Hepatocyte (in vitro differentiated cells): ENCODE measurements at places on chromosomes 1 and 21. TPM values are rescaled to one million over a fixed set of nuclear protein-coding genes. Genes with fewer than 3 reads are reported as not detected.

Gene FOXO6
- 4.2 and 5.0 TPM in 2 replicates for polyA plus RNA-seq

Gene ARTN
- polyA plus RNA-seq = 2.1 and 3.2 TPM in 2 replicates

DNA sequence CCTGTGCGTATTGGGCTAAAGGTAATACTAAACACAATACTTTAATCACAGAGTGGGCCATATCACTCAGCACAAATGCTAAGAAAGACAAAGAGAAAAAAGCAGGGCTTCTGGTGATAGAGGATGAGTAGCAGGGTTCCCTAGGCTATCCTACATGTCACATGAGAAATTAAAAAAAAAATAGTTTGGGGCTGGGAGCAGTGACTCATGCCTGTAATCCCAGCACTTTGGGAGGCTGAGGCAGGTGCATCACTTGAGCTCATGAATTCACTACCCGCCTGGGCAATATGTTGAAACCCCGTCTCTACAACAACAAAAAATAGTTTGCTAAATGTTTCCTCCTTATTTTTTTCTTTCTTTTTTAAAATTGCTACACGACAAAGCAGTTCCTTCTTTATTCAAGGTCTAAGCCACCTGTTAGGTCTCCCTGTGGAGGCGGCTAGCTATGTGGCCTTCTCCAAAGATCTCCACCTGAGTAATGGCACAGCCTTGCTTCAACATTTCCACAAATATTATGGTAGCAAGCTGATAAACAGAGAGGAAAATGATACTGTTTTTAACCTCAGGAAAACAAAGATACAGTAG lies 1.5 kb downstream of the ENSA start:
- DNase-seq = no peak
- H3K4me1 ChIP-seq = peaks cover 10% of the 10 kb centered on the region
- H3K36me3 ChIP-seq = peaks cover 3% of the 10 kb centered on the region
- H3K27ac ChIP-seq = peak overlapping the region; percentile 95
- no peaks in the 10 kb centered on the region for H3K27me3 ChIP-seq

Gene GPR25
- not detected in 2 replicates for polyA plus RNA-seq

GRCh38 chr1:72015006-72015405 lies 267.3 kb downstream of the NEGR1 start:
- no peaks in the 10 kb centered on the region for H3K36me3 ChIP-seq
- no peak overlapping the region for H3K4me3 ChIP-seq
- H3K27ac ChIP-seq = no peak overlapping the region
- H3K4me1 ChIP-seq = no peaks in the 10 kb centered on the region

GRCh38 chr1:172283766-172284165 lies 136.7 kb upstream of the C1orf105 start:
- H3K4me3 ChIP-seq = no peak overlapping the region
- H3K4me1 ChIP-seq = peaks cover 4% of the 10 kb centered on the region
- no peak overlapping the region for H3K27ac ChIP-seq
- no peaks in the 10 kb centered on the region for H3K27me3 ChIP-seq
- DNase-seq = no peak

Gene GSTM2
- 91.4 and 106 TPM in 2 replicates for polyA plus RNA-seq

DNA sequence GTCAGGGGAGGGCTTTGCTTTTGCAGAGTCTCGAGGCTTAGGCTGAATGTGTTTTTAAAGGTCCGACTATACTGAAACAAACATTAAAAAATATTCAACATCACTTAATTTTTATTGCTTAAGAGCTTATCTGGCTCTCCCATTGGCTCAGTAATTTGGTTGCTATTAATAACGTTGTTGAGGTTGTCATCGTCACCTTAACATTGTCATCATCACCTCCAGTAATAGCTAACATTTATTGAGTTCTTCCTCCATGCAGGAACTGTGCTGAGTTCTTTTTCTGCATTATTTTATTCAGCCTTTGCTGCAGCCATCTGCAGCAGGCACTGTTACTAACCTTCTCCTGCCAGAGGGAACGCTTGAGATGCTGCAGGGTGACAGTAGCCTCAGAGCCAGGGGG lies 40.1 kb downstream of the ADARB1 start:
- no peaks in the 10 kb centered on the region for H3K27me3 ChIP-seq
- no peaks in the 10 kb centered on the region for H3K36me3 ChIP-seq
- no peak for DNase-seq
- H3K27ac ChIP-seq = no peak overlapping the region
- H3K4me3 ChIP-seq = no peak overlapping the region

- no peaks in the 10 kb centered on the region for H3K4me1 ChIP-seq
- H3K27me3 ChIP-seq = no peaks in the 10 kb centered on the region
- no peaks in the 10 kb centered on the region for H3K36me3 ChIP-seq
- no peak overlapping the region for H3K27ac ChIP-seq
- no peak overlapping the region for H3K4me3 ChIP-seq
These were observed 1528.0 kb downstream of the BRINP3 start for GRCh38 chr1:188949701-188950100.

DNA sequence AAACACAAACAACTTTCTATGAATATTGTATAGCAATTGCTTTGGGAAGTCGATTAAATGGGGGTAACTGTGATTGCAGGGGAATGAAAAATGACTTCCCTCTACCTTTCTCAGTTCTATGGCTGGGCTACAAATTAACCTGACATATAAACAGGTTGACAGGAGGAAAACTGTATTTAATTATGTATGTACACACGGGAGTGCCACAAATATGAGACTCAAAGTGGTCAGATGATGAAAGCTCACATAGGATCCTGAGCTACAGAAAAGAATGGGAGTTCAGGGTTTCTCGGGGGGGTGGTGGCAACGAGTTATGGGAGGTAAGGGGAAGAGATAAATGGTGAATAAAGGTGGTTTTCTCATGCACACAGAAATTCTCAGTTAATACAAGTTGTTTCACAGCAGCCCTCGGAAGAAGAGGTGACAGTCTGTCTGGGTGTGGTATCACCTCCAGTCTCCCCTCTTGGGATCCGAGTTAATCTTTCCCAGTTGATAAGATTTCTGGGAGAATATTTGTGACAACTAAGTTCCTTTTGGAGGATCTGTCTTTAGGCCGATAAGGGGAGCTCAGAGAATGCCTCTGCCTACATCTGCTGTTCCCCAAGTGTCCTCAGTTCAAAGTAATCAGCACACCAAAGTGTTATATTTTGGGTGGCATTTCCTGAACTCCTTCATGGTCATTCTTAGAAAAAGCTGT lies 26.3 kb downstream of the GADD45A start:
- peak overlapping the region; percentile 65 for H3K27ac ChIP-seq
- peaks cover 38% of the 10 kb centered on the region for H3K4me1 ChIP-seq
- no peak for DNase-seq
- no peak overlapping the region for H3K4me3 ChIP-seq

Gene NUCKS1
- polyA plus RNA-seq = 24.7 and 28.4 TPM in 2 replicates

DNA sequence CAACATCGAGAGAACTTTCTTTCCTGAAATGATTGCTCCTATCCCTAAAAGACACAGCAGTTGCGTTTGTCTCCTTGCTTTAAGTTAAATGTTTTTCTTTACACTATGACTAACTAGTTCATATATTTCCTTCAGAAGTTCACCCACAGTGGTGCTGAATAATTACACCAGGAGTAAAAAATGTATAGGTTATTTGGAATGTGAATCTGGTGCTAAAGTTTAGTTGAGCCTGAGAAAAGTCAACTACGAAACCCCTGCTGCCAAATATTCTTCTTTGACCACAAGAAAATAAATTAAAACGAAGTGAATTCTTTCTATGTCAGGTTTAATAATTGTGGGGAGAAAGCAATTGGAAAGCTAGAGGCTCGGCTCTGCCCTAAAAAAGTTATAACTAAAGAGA lies 52.8 kb downstream of the C4BPA start:
- H3K36me3 ChIP-seq = no peaks in the 10 kb centered on the region
- no peaks in the 10 kb centered on the region for H3K27me3 ChIP-seq
- no peaks in the 10 kb centered on the region for H3K4me1 ChIP-seq
- no peak overlapping the region for H3K27ac ChIP-seq

- no peak for DNase-seq
- H3K4me3 ChIP-seq = no peak overlapping the region
- no peaks in the 10 kb centered on the region for H3K36me3 ChIP-seq
- no peaks in the 10 kb centered on the region for H3K4me1 ChIP-seq
- no peaks in the 10 kb centered on the region for H3K27me3 ChIP-seq
These were observed 185.6 kb upstream of the NRIP1 start for GRCh38 chr21:15250384-15250783.

DNA sequence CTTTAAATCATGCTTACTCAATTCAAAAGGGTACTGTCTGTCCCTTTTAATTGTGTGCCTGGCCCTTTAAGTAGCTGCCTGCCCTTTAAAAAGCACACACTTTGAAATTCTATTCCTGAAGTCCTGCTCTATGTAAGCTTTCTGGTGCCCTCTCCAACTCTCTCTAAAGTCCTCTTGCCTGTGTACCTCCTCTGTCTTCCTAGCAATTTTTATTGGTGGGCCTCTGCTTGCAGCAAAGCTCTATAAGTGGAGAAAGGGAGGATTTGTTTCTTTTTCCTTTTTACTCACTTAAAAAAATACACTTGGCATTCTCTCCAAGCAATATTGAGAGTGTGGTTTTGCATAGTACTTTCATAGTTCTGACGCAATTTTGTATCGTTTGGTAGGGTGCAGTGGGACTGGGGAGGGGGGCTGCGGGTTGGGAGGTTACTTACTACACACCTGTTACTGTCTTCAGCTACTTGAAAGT lies 135.4 kb downstream of the LMO4 start:
- H3K36me3 ChIP-seq = no peaks in the 10 kb centered on the region
- H3K4me3 ChIP-seq = no peak overlapping the region
- no peak for DNase-seq
- no peaks in the 10 kb centered on the region for H3K4me1 ChIP-seq

DNA sequence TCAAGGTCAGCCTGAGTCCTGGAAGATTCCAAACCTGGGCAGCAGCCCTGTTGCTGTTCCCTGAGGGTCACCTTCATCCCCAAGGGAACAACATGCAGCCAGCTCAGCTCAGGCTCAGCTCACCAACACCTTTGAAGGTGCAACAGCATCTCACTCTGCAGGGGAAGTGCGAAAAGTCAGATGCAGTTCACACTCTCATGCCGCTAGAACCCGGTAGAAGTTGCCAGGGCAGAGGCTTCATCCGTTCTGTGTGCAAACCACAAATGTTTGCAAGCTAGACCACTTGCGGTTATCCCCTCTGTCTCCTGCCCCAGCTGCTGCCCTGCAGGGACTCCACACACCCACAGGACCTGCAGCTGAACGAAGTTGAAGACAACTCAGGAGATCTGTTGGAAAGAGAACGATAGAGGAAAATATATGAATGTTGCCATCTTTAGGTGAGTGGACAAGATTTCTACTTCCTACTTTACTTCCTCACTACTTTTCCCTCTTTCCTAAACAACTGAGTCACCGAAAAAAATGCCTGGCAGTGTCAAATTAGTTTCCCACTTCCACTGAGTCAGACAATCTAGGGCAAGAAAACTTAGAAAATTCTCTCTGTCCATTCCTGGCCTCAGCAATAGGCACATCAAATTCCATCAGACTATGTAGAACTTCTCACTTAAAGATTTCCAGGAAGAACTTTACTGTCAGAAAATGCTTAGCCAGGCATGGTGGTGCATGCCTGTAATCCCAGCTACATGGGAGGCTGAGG lies 1.8 kb upstream of the FCRL6 start:
- H3K27me3 ChIP-seq = peaks cover 22% of the 10 kb centered on the region
- H3K4me1 ChIP-seq = no peaks in the 10 kb centered on the region
- no peaks in the 10 kb centered on the region for H3K36me3 ChIP-seq
- no peak overlapping the region for H3K27ac ChIP-seq
- DNase-seq = no peak
- H3K4me3 ChIP-seq = no peak overlapping the region

- H3K4me3 ChIP-seq = no peak overlapping the region
- H3K27me3 ChIP-seq = no peaks in the 10 kb centered on the region
- H3K27ac ChIP-seq = no peak overlapping the region
- H3K36me3 ChIP-seq = no peaks in the 10 kb centered on the region
These were observed 28.4 kb downstream of the RNF2 start for GRCh38 chr1:185073725-185074124.

DNA sequence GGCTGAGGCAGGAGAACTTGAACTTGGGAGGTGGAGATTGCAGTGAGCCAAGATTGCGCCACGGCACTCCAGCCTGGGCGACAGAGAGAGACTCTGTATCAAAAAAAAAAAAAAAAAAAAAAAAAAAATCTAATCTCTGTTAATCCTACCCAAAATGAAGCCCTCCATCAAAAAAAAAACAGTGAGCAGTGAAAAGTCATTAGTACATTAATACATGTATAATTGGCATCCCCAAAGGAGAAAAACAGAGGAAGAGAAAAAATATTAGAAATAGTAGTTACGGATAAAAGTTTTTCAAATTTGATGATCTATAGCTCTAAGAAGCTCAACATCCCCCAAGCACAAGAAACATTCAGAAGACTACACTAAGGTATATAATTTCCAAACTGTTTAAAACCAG lies 71.6 kb downstream of the TRIM33 start:
- H3K4me1 ChIP-seq = no peaks in the 10 kb centered on the region
- H3K27me3 ChIP-seq = no peaks in the 10 kb centered on the region
- H3K27ac ChIP-seq = no peak overlapping the region
- no peak overlapping the region for H3K4me3 ChIP-seq

- no peaks in the 10 kb centered on the region for H3K27me3 ChIP-seq
- H3K27ac ChIP-seq = no peak overlapping the region
- H3K4me3 ChIP-seq = no peak overlapping the region
- no peak for DNase-seq
These were observed 16.1 kb upstream of the FMOD start for GRCh38 chr1:203367057-203367456.

GRCh38 chr1:59150577-59151386 lies 146.1 kb upstream of the FGGY start:
- peaks cover 23% of the 10 kb centered on the region for H3K4me1 ChIP-seq
- DNase-seq = peak; percentile 90
- H3K27ac ChIP-seq = peak overlapping the region; percentile 77

DNA sequence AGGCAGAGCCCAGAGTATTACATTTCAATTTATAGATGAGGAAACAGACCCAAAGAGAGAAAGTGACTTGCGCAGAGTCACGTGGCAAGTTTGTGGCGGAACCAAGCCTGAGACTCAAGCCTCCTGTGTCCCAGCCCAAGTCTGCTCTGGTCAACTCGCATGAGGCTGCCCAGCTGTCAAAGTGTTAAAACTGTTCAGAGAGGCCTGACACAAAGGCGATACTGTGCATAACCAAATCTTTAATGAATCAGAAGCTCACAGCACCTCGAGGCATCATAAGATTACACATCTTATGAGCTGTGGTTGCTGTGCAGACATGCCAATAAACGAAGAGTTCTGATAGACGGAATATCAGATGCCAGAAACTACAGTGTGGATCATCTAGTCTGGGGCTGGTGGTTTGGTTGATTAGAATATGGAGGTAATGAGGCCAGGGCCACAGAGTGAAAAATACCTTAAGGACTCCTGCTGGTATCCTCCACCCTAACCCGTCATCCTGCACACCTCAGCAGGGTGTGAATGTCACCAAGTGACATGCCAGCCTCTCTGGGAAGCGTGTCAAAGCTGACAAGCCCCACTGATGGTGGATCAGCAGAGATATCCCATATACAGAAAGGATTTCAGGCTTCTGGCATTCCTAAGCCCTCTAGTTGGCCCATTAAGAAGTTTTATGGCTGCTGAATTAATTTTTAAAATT lies 42.2 kb downstream of the TNNT2 start:
- peaks cover 3% of the 10 kb centered on the region for H3K4me1 ChIP-seq
- no peaks in the 10 kb centered on the region for H3K27me3 ChIP-seq
- DNase-seq = no peak
- no peak overlapping the region for H3K27ac ChIP-seq
- H3K36me3 ChIP-seq = no peaks in the 10 kb centered on the region

- no peaks in the 10 kb centered on the region for H3K36me3 ChIP-seq
- H3K4me3 ChIP-seq = peak overlapping the region; percentile 74
These were observed 750 bp downstream of the RHOU start for GRCh38 chr1:228735871-228736586.
